ENCODE measurements at places on chromosomes 4 and X. TPM values are rescaled to one million over a fixed set of nuclear protein-coding genes. Genes with fewer than 3 reads are reported as not detected.

- DNase-seq: no peak
Observed at GRCh38 chr4:116389139-116389538, 696.2 kb downstream of the TRAM1L1 start.

DNA sequence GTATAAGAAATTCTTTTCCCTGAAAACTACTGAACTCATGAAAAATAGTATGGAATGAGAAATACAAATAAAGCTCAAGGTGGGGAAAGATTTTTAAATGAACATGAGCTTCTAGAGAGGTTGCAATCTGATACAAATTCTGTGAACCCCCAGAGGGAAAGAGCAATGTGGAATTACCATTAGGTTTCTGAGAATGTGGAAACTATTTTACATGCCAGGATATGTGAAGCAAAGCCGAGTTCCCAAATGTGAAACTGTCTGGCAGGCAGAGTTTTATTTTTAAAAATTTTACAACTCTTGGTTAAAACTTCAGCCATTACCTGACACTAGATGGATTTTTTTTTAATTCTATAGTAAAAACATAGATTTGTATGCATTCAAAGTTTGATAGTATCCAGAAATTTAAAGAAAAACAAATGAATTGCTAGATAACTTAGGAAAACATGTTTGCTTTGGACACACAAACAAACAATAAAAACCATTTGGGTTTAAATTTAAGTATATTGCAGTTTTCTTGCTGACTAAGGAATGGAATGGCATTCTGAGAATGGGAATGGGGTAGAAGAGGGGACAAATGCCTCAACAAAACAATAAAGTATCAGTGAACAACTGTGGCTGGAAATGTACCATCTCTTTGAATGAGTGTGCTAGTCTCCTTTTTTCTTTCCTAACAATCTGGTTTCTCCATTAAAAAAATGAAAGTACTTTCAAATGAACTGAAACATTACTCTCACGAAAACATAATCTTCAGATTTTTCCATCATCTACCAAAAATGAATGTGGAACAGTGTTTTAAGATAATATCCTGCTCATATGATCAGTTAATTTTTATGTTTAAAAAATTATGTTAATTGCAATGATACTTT, 99.6 kb downstream of the PCDH18 start:
- no peak for DNase-seq

INPP4B gene
- total RNA-seq: 9.3 TPM

GRCh38 chr4:158295053-158295452, 84.8 kb downstream of the TMEM144 start:
- DNase-seq: no peak

SHOX gene
- not detected for total RNA-seq
